NCI-H446 (cell line): ENCODE measurements at places on chromosomes 5 and 9.
A peak's percentile ranks its signal among the peaks of the same experiment; 100 is the strongest.

- DNase-seq: no peak
These were observed 152.5 kb downstream of the APBA1 start for GRCh38 chr9:69519470-69520240.

DNA sequence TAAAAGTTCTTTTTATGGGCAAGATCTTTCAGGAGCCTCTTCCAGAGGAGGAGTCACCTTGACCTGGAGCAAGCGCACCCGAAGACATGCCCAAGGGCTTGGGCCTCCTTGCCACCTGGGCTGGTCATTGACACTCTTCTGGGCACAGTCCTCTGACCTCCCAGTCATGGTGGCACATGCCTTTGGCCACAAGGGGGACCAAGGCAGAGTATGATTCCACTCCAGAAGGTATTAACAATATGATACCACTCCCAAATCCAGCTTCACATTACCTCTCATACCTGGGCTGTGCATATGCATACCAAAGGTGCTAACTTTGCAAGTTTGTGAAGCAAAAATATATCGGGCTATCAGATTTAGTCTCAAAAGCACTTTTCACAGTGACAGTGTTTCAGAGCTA lies 84.6 kb downstream of the MAST4 start:
- no peak for DNase-seq

GRCh38 chr5:91189480-91190313 lies 193.4 kb downstream of the ARRDC3 start:
- no peak for DNase-seq

GRCh38 chr9:122819791-122820489 lies 8.4 kb downstream of the PDCL start:
- no peak for DNase-seq

DNA sequence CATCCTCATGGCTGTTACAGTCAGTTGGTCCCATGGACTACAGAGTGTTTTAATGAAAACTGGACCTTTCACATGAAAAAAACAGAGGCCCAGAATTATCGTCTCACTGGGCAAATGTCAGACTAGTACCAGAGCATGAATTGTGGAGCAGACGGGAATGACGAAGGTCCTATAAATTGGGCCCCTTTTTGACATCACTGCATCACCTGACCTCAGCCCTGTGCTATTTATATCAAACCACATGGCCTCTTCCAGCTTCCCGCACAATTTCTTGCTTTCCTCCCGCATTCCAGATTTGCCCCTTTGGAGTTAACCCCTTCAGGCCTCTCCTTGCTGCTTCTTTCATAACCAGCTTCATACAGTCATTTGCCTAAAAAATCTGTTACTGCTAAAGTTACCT lies 301.7 kb downstream of the ATPSCKMT start:
- no peak for DNase-seq

DNA sequence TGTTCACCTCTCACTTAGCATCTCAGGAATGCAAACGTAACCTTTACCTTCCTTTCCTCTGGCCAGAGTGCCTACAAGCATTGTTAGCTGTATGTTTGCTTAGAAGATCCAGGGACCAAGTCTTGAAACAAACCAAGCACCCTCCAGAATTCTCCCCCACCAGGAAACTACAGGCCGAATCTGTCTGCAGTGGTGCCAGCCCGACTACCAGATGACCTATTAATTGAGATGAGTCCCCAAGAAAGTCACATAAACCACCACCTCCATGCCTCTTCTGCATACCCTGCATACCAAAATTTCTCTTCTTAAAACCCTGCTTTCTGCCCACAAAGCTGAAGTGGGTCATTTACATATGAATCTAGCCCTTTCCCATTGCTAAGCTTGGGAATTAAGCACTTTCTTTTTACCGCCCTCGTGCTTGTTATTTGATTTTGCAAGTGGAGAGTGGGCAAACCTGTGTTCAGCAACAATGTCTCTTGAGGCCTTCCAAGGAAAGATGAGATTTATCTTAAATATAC lies 1239.1 kb downstream of the CDH12 start:
- DNase-seq: no peak

- no peak for DNase-seq
These were observed 149.1 kb upstream of the TRPM3 start for GRCh38 chr9:71270554-71270953.

GRCh38 chr9:89675058-89675742 lies 70.4 kb downstream of the GADD45G start:
- peak; percentile 56 for DNase-seq

GRCh38 chr5:10169359-10169758 lies 80.3 kb downstream of the ATPSCKMT start:
- DNase-seq: no peak

GRCh38 chr5:78776637-78777036 lies 128.1 kb upstream of the LHFPL2 start:
- DNase-seq: peak; percentile 25

DNA sequence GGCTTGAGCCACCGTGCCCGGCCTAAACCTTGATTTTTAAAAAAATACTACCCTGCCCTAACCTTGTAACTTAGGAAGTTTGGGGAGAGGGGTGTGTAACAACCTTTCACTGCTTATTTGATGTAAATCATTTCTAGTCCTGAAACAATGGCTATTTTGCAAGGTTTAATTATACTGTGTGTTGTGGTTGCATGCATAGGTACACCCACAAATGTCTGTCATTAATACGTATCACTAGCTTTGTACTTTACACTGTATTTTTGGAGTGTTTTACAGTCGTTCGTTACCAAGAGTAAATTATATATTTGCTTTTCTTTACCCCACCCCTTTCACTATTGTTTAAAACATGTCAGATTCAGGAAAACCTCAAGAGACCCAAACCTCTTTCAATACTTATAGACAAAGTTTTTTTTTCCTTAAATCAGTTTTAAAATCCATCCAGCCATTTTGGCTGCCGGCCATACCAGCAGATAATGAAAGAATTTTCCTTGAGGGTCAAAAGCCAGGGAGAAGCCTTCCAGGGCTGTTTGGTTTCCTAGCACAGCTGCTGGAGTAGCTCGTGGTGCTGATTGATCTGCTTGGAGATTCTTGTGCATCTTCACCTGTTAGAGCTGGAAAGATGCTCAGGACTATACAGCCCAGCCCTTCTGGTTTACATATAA lies 50.7 kb downstream of the DOCK8 start:
- no peak for DNase-seq

GRCh38 chr5:108661590-108662219 lies 86.0 kb upstream of the FER start:
- DNase-seq: no peak

DNA sequence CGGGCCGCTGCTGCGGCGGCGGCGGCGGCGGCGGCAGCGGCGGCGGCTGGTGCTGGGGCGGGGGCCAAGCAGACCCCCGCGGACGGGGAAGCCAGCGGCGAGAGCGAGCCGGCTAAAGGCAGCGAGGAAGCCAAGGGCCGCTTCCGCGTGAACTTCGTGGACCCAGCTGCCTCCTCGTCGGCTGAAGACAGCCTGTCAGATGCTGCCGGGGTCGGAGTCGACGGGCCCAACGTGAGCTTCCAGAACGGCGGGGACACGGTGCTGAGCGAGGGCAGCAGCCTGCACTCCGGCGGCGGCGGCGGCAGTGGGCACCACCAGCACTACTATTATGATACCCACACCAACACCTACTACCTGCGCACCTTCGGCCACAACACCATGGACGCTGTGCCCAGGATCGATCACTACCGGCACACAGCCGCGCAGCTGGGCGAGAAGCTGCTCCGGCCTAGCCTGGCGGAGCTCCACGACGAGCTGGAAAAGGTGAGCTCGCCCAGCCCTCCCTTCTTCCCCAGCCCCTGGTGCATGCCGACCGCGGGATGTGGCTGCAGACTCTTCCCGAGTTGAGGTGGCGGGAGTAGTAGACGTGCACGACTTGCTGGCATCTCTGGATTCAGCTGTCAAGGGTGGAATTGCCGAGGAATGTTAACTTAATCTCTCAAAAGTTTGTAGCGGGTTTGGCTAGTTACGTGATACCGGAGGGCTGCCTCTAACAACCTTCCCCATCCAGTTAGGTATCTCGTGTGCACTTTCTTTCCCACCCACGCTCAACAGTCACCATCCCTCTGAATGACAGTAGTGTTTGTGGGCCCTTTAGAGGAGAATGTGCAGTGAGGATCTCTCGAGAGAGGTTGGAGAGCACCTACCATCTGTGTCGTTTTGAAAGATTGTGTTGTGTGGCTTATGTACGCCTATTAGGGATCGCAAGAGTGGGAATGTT lies 932 bp downstream of the SLC12A2 start:
- DNase-seq: no peak

GRCh38 chr9:76571743-76572146 lies 112.8 kb downstream of the GCNT1 start:
- DNase-seq: no peak

- no peak for DNase-seq
These were observed 78.2 kb upstream of the ADCY2 start for GRCh38 chr5:7317751-7318150.

DNA sequence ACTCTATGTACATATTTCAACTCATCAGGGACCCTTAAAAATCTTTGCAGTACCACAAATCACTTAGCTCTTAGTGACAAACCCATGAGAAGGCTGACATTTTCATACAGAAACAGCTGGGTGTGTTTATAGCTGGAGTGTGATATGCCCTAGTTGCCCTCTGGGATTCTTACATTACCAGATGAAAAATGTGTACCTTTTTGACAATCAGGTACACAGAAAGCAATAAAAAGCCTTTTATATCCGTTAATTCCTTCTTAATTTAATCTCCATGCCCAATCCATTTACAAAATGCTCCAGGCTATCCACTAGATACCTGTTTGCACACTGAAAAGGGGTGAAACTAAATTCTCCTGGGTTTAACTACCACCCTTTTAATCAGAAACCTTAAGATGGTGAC lies 222.9 kb downstream of the KIAA0825 start:
- no peak for DNase-seq

DNA sequence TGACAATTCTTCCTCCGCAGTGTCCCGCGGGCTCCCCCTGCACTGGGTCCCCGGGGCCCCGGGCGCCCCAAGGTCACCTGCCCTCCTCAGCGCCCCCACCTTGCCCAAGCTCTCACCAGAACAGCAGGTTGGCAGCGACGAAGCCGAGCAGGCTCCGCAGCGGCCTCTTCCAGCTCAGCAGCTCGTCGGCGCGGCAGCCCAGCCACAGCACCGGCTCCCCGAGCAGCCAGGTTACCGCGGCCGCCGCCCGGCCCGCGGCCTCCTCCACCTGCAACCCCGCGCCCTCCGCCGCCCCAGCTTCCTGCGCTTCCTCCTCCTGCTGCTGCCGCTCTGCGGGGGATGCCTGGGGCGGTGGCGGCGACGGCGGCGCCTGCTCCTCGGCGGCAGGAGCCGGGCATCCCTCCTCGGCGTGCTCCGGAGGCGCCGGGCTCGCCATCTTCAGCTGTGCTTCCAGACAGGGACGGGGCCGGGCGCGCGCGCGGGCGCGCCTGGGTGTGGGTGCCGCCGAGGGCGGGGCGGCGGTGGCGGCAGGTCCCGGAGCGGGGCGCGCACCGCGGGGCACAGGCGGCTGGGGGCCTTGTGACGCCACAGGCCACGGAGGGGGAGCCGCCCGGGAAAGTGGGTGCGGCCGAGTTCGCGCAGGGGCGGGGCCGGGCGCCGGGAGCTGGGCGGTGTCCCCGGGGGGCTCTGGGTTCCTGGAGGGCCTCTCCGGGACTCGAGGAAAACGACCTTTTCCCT lies at the start of gene RETREG1:
Gene RETREG1, minus strand, starts transcription at position 462 of the 738 bp plus-strand sequence. Its CDS starts 26 bp downstream, at position 436.
- peak; percentile 64 for DNase-seq

GRCh38 chr9:137224830-137225694 lies at the start of gene CYSRT1:
CYSRT1 (plus strand) TSS chr9:137225174; CDS start chr9:137225622, 448 bp downstream.
- no peak for DNase-seq

- DNase-seq: no peak
These were observed 264.9 kb downstream of the TLE1 start for GRCh38 chr9:81424431-81424830.

GRCh38 chr5:111511831-111512374 lies 432 bp downstream of the STARD4 start:
- peak; percentile 44 for DNase-seq

GRCh38 chr5:102765350-102765749 lies 10.2 kb downstream of the PAM start:
- DNase-seq: no peak

- DNase-seq: no peak
These were observed 358.3 kb downstream of the SEMA5A start for GRCh38 chr5:9187614-9188013.

DNA sequence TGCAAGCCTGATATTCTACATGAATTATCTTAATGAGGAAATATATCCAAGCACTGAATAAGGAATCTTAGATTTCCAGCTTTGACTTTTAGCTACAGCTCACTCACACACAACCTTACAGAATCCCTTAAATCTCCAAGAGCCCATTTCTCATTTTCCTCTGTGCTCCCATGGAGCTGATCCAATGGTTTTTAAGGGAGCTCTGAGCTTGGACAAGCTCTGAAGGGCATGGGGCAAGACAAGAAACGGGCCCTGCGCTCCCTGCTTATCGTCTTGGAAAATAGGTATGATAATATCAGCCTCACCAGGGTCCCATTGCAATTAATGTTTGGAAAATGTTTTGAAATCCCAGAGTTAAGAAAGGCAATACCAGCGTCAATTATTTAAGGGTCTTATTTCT lies 1021.7 kb downstream of the NR2F1-AS1 start:
- no peak for DNase-seq

DNA sequence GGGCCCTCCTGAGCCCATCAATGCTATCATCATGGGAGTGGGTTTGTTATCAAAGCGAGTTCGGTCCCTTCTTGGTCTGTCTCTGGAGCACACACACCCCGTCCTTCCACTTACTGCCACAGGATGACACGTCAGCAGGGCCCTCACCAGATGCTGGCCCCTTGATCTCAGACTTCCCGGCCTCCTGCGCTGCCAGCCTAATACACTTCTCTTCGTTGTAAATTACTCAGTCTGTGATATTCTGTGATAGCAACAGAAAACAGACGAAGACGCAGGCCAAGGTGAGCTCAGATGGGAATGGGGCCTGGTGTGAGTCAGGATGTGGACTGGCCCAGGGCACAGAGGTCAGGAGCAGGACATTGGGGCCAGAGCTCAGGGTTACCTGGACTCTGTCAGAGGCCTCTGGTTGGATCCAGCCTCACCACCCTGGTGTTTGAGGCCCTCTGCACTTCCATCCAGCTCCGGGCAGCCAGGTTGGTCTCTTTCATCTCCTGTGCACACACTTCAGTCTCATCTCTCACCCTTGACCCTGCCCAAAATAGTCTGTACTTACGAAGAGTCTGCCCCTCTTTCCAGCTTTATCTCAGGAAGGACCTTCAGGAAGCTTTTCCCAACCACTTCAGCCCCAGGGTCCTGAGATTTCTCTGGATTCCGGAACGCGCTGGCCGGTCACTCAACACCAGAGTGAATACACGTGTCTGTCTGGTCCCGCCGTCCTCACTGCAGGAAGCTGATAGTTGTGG lies 26.0 kb upstream of the CNOT6 start:
- DNase-seq: no peak

- no peak for DNase-seq
These were observed 134.5 kb downstream of the NFIB start for GRCh38 chr9:14179449-14179848.

DNA sequence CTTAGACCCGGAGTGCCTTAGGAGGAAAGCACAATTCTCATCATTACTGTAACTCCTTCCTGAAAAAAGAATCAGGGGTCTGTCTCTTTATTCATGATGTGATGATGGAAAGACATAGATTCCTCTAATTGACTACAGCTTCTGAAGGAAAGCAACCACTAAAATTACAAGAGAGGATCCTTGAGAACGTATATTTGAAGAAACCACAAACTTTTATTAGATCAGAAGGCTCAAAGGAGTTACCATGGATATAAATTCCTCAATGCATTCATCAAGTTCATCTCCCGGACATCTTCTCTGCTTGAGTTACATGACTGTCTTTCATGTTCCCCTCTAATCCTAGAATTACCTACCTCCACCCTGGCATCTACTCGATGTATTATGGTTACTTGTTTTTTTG lies 104.1 kb upstream of the PAPPA start:
- DNase-seq: no peak
